NCI-H1930 (cell line): ENCODE measurements at places on chromosomes 6 and 20.

- no peak for DNase-seq
Observed at GRCh38 chr6:11006061-11006460, 38.0 kb downstream of the ELOVL2 start.

GRCh38 chr6:36544228-36544627 lies 3.1 kb downstream of the STK38 start:
- no peak for DNase-seq

DNA sequence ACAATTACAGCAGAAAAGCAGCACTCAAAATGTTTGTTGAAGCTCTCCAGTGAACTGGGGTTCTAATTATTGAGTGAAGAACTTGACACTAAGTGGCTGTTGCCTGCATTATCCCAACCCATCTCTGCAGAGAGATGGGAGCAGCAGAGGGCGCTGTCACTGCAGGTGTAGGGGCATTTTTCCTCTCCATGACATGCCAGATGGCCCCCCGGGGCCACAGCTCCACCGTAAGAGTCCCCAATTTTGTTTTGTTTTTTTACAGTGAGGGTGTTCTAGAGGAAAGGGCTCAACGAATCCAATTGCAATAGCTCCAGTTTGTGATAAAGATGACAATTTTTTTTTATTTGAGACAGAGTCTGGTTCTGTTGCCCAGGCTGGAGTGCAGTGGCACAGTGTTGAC lies 1.9 kb upstream of the FUCA2 start:
- no peak for DNase-seq

DNA sequence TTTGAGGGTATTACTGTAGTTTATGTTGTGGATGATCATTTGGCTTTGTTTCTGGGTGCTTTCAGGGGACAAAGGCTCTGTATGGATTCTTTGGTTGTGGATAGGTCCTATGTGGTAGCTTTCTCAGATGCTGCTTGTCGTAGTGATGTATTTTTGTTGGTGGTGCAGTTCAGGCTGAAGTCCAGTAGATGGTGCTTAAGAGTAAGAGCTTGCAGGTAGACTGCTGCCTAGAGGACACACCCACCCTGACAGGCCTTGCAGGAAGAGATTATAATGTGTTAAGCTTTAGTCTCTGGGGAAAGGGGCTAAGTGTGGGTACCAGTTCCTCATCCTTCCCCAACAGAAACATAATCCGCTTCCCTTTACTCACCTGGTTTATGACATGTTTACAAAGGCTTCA lies 62.6 kb upstream of the ADGRB3 start:
- DNase-seq: no peak

DNA sequence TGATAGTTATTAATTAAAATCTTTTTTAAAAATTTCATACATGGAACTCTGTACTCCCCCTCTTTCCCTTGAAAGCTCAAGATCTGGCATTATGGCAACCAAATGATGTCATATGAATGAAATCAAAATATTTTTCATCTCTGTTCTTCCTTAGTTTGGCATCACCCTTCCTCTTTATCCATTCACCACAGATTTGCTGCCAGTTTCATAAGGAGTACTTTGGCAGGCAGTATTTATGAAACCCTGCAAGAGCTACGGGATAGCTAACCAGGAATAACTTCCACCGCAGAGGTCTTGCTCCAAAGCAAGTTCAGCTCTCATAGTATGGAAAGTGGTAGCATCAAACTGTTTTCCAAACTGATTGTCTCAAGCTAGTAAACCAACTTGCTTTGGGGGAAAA lies 113.9 kb upstream of the DOK5 start:
- DNase-seq: no peak

DNA sequence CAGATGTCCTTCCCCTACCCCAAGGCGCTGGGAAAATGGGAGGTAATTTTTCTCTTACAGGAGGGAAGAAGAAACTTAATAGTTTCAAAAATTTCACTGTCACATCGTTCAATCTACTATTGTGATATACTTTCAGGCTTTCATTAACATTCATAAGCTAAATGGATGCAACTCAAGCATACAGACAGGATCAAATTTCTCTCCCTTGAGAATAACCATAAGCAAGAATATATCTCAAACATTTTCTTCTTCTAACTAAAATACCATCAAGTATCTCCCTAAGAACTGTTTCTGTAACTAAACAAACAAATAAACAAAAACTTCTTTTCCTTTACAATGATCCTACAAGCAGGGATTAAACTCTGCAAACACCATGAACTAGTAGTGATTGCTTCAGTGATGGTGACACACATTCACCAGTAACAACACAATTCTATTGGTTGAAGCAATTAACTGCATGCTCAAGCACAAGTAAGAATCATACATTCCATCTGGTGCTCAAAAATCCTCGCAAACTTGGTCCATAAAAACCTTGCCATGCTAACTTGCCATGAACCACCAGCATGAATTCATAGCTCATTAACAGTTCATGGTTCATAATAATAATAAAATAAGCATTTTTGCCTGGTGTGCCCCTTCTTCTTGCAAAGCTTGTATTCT lies 183.8 kb downstream of the PTPRK start:
- DNase-seq: no peak

- no peak for DNase-seq
Observed at GRCh38 chr20:56437196-56437960, 25.3 kb downstream of the CASS4 start.
